ENCODE measurements at places on chromosomes 13 and 19.

DNA sequence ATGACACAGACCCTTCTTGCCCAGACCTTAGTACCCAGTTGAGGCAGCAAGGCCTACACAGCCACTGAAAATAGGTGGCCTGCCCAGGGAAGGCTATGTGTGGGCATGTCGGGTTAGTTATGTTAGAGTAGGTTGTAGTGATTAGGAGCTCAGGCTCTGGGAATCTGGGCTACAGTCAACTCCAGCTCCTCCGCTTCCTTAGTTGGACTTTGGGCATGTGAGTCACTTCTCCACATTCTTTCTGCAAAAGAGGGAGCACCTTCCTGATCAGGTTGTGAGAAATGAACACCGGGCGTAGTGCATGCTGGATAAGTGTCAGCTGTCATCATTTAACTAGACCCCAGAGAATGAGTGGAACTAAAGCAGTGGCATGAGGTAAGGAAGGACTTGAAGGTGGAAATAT lies 64.8 kb downstream of the ARHGAP35 start:
- H3K27ac ChIP-seq = no peak overlapping the region
- H3K36me3 ChIP-seq = peaks cover 24% of the 10 kb centered on the region
- peaks cover 36% of the 10 kb centered on the region for H3K4me1 ChIP-seq
- no peaks in the 10 kb centered on the region for H3K27me3 ChIP-seq

DNA sequence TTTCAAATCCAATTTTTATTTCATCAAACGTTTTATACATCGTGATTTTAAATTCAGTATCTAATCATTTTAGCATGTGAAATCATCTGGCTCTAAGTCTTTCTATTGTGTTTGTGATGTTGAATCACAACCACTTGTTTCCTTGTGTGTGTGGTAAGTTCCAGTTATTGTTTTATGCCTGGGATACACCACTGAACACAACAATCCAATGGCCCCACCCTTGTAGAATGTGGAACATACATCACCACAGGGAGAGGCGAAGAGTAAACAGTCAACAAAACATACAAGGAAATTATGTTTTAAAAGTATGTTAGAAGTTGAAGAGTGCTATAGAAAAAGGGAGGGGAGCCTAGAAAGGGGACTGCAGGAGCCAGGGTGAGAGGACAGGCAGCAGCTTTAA lies 100.5 kb downstream of the EPSTI1 start:
- no peaks in the 10 kb centered on the region for H3K4me1 ChIP-seq
- no peaks in the 10 kb centered on the region for H3K27me3 ChIP-seq
- H3K36me3 ChIP-seq = peaks cover 27% of the 10 kb centered on the region
- DNase-seq = no peak

DNA sequence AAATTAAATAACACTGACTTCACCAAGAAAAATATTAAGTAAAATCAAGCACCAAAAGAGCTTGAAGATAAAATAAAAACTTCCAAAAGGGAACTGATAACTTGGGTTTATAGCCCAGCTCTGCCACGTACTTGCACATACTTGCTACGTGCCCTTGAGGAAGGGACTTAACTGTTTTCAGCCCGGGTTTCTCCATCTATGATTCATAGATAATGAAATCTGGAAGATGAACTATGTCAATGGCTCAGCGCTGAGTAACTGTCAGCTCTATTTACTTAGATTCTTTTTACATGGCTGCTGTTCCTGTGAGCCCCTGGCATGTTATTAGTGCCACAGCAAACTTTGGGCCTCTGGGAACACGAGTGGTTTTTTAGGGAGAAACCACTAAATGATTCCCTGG lies 9.6 kb upstream of the ZC3H13 start:
- no peak for DNase-seq
- H3K36me3 ChIP-seq = no peaks in the 10 kb centered on the region
- H3K4me1 ChIP-seq = no peaks in the 10 kb centered on the region
- H3K4me3 ChIP-seq = no peak overlapping the region

- no peaks in the 10 kb centered on the region for H3K4me1 ChIP-seq
- DNase-seq = no peak
- H3K36me3 ChIP-seq = no peaks in the 10 kb centered on the region
- H3K27me3 ChIP-seq = no peaks in the 10 kb centered on the region
These were observed 291.6 kb upstream of the MAB21L1 start for GRCh38 chr13:35768073-35768472.

DNA sequence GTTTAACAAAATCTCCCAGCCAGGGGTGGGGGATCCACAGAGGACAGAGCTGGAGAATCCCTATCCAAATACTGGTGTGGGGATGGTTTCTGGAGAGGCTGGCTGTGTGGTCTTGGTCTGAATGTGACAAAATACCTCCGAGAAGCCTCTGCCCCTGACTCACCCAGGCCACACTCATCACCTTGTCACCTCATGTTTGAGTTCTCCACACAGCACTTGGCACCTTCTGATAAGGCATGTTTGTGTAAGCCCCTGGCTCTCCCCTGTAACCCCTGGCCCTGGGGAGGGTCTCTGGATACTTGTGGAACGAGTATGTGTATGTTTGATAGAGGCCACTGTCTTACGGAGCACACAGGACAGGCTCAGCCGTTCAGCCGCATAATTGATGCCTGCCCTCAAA lies 14.7 kb downstream of the TECR start:
- no peaks in the 10 kb centered on the region for H3K4me1 ChIP-seq
- DNase-seq = no peak
- no peaks in the 10 kb centered on the region for H3K27me3 ChIP-seq
- no peak overlapping the region for H3K4me3 ChIP-seq
- no peak overlapping the region for H3K27ac ChIP-seq

GRCh38 chr19:4534836-4535658 lies at the start of gene PLIN5:
Gene PLIN5, minus strand, starts transcription at chr19:4535224. Its CDS starts 1,150 bp downstream, at chr19:4534074.
- peaks cover 13% of the 10 kb centered on the region for H3K4me1 ChIP-seq
- H3K27me3 ChIP-seq = peaks cover 6% of the 10 kb centered on the region
- no peaks in the 10 kb centered on the region for H3K36me3 ChIP-seq
- H3K27ac ChIP-seq = no peak within 1 kb of the TSS

GRCh38 chr13:28337166-28338005 lies 157.5 kb downstream of the FLT1 start:
- no peak for DNase-seq
- peaks cover 4% of the 10 kb centered on the region for H3K27me3 ChIP-seq
- peaks cover 2% of the 10 kb centered on the region for H3K36me3 ChIP-seq
- H3K27ac ChIP-seq = no peak overlapping the region
- peaks cover 4% of the 10 kb centered on the region for H3K4me1 ChIP-seq
- no peak overlapping the region for H3K4me3 ChIP-seq
